ENCODE measurements at places on chromosomes 6 and 20. TPM values are rescaled to one million over a fixed set of nuclear protein-coding genes. Genes with fewer than 3 reads are reported as not detected.

GRCh38 chr20:57707320-57707719 is 2.5 kb downstream of the PMEPA1 start:
- no peak for DNase-seq

DNA sequence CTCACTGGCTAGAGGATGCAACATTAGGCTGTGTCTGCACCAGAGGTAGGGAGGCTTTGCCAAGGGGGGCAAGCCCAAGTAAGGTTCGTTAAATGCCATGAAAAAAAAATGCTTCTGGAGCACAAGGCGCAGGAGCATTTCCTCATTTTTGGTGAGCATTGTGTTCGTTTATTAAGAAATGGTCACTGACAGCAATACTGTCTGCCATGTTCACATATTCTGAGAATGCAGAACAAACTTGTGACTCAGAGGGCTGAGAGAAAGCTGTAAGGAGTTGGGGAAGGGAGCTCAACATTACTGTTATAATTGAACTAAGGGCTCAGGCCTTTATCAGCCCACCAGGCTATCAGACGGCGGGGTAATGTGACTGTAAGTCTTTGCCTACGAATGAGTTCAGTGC is 465.4 kb upstream of the BTBD3 start:
- no peak for DNase-seq

Gene HEY2
- polyA plus RNA-seq, result 8.0 TPM

Gene CASS4
- polyA plus RNA-seq, result 3.4 TPM

DNA sequence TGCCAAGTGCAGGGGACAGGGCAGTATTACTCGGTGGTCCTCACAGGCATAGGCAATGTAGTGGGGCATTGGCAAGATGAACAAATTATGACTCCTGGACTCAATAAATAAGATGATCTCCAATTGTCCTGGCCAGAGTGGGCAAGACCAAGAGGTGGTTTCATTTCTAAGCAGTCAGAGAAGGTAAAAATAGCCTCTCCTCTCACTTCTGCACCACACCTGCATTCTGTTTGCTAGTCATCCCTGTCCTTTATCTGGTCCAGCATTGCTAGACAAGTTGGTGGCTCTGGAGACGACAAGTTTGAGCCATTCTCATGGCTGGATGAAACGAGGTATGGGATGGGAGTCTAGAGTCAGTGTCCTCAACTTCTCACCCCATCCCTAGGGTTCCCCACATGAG is 83.0 kb downstream of the BANF2 start:
- DNase-seq, result no peak

GRCh38 chr20:19589787-19590362 is 168.2 kb upstream of the RIN2 start:
- DNase-seq, result no peak

Gene NOX3
- polyA plus RNA-seq, result 2.1 TPM

DNA sequence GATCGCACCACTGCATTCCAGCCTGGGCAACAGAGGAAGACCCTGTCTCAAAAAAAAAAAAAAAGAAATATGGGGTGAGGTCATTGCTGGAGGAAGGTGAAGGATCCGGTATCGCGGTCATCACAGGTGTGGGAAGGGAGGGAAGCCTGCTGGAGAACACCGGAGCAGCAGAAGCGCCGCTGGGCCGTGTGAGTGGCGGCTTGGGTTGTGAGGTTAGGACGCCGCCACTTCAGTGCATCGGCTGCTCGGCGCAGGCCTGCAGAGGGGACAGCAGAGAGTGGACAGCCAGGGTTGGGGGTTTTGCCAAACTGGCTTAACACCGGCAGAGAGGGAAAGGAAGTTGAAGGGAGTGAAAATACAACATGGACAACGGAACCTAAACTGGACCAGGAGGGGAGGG is 5.4 kb downstream of the TLDC2 start:
- DNase-seq, result no peak

- no peak for DNase-seq
Observed at GRCh38 chr20:12072221-12072953, 154.7 kb downstream of the BTBD3 start.

GRCh38 chr6:93407186-93407585 is 12.2 kb downstream of the EPHA7 start:
- no peak for DNase-seq

Gene ADGRF5
- polyA plus RNA-seq, result 34.2 TPM

Gene PPP1R16B
- polyA plus RNA-seq, result 6.6 TPM

DNA sequence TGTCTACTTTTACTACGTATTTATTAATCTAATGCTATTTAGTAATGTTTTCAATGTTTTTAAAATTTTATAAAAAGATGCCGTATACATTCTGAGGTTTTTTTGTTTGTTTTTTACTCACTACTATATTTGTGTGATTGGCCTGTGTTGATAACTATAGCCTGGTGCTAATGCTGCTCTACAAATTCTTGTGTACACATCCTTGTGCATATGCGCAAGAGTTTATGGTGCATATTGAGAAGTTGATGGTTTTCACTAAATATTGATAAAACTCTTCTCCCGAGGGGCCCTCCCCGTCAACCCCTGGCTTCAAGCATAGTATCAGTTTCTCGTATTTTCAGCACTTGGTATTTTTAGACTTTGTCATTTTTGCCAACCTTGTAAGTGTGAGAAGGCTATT is 59.9 kb downstream of the E2F3 start:
- no peak for DNase-seq

DNA sequence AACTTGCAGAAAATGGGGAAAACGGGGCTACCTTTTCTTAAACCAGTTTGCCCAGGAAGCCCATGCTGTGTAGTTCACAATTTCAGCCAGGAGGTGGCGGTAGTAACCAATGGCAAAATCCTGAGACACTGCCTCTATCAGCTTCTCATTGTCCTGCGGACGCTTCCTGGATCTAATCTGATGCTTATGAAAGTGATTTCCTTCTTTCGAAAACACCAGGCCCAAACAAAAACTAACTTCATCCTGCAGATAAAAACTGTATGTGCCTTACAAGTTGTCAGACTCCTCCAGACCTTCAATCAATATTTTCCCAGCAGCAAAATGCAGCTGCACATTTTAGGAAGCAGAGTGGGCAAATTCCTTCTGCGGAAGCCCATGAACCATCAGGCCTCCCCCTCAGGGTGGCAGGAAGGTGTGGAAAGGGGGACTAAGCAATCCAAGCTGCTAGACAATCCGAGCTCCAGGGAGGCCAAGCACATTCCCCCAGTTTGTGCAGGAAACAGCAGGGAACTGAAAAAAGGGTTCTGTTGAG is 88.5 kb downstream of the LY86 start:
- DNase-seq, result no peak

Gene PBOV1
- 0.03 TPM for polyA plus RNA-seq

Gene PI16
- 2.2 TPM for polyA plus RNA-seq

- no peak for DNase-seq
Observed at GRCh38 chr20:48723308-48724264, 104.2 kb downstream of the PREX1 start.

GRCh38 chr20:21867811-21868210 is 162.3 kb downstream of the PAX1 start:
- DNase-seq, result no peak

GRCh38 chr6:167796192-167796981 is 30.3 kb upstream of the AFDN start:
- no peak for DNase-seq

- no peak for DNase-seq
Observed at GRCh38 chr6:2416128-2416712, 170.8 kb upstream of the GMDS start.

- DNase-seq, result no peak
Observed at GRCh38 chr6:168667428-168667805, 226.4 kb downstream of the SMOC2 start.

- DNase-seq, result no peak
Observed at GRCh38 chr6:36701401-36701991, 3.9 kb downstream of the RAB44 start.

DNA sequence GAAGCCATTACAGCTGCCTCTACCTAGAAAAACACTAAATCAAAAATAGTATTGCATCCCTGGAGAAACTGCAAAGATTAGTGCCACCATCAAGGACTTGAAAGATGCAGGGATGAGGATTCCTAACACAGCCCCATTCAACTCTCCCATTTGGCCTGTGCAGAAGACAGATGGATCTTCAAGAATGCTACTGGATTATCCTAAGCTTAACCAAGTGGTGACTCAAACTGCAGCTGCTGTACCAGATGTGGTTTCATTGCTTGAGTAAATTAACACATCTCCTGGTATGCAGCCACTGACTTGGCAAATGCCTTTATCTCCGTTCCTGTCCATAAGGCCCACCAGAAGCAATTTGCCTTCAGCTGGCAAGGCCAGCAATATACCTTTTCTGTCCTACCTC is 117.4 kb downstream of the TBC1D32 start:
- DNase-seq, result no peak

Gene TDP2
- polyA plus RNA-seq, result 69.3 TPM

DNA sequence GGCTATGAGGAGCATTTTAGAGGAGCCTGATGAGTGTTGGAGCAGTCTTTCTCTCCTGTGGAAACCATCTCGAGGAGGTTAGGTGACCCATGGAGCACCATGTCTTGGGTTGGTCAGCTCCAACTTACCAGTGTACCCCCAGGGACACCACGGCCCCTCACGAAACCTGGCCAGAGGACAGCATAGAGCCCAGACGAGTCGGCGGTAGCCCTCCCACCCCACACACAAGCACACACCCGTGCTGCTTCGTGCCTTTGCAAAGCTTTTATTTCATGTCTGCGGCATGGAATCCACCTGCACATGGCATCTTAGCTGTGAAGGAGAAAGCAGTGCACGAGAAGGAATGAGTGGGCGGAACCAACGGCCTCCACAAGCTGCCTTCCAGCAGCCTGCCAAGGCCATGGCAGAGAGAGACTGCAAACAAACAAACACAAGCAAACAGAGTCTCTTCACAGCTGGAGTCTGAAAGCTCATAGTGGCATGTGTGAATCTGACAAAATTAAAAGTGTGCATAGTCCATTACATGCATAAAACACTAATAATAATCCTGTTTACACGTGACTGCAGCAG is 53.6 kb downstream of the EZR start:
- no peak for DNase-seq

GRCh38 chr20:36467076-36467999 is 74.0 kb upstream of the MYL9 start:
- no peak for DNase-seq

DNA sequence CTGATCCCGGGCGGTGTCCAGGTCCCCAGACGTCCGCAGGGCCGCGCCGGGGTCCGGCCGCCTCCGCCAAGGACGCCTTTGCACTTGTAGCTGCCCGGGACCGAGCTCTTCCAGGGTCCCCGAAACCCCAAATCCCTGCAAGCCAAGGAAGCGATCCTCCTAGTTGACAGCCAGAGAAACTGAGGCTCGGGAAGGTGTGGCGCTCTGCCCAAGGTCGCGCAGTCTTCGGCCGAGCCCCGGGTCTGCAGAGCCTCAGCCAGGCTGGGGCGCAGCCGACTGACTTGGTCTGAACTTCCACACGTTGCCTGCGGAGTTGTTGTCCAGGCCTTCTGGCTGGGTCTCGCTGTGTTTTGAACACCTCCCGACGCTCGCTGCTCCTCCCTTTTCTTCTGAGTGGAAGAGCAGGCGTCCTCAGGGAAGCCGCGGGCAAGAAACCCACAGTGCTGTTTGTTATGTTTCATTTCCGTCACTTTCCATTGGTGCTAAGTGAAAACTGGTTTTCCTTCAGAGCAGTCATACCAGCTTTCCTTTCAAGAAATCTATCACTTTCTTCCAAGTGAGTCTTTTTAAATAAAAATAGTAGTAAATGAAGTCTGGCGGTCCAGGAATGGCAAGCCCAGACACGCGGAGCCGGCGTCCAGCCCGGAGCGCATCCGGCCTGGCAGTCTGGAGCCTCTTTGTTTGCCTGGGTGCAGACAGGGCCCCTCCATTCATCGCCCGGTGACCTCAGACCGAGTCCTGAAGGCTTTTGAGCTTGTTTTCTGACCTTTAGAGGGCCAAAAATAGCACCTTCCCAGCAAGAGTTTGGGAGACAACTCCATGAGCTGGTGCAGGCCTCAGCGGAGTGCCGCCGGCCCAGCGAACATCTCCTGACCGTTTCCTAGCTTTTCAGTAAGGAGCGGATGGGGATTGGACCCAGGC is 698 bp downstream of the FAM210B start:
- no peak for DNase-seq

DNA sequence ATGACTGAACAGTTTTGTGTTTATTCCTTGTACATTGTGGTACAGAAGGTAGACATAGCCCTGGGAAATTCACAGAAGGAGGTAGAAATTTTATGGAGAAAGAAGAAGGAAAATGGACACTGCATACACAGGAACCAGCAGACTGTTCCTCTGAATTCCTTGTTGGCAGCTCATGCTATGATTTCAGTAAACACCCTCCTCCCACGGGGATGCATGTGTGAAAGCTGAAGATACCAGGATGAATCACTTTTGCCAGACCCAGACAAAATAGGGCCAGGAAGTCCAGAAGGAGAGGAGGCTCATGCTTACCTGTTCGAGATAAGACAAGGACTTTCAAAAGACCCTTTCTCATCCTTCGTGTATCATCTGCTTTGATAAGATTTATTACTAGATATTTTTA is 110.3 kb upstream of the GGTLC1 start:
- no peak for DNase-seq

Gene C20orf144
- 0.44 TPM for polyA plus RNA-seq

- DNase-seq, result no peak
Observed at GRCh38 chr6:34958734-34959133, 69.7 kb downstream of the ANKS1A start.

Gene NKAIN4
- polyA plus RNA-seq, result 25.4 TPM

DNA sequence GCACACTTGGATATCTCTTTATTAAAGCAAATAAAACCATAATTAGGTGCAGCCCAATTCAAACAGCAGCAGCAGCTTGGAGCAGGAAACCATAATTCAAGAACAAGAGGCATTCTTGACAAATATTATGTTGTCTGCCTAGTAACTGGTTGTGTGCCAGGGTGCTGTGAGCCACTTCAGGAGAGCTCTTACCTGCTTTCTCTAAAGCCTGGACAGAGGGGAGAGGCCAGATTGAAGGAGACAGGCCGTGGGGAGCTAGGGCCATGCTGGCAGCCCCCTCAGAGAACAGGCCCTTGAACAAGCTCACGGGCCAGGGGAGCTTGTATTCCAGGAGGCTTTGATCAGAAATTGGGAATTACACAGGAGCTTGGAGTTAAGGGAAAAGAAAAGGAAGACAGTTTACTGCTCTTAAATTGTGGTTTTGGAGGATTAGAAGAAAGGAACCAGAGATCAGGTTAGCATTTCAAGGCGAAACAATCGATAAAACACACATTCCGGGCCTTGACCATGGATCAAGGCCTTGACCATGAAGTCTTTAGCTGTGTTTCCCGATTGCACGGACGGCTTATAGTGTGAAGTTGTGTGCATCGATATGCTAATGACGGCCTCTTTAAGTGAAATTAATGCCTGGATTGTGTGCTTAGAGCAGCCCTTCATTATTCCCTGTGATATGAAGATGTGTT is 69.8 kb upstream of the NKX2-2 start:
- DNase-seq, result no peak

DNA sequence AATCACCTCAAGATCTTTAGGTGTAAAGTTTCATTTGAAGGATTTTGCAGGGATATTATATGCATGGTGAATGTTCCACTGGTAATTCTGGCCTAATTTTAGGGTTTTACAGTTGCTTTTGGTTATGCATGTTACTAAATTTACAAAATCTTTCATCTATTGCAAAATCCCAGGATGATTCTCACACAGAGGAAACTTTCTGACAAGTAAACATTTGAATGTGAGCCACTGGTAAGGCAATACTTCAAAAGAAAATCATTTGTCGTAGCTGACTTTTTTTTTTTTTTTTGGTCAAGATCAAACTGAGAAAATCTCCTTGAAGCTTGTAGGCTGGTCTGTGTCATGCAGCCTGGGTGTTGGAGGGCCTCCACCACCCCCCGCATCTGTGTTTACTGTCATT is 141.9 kb upstream of the EXOC2 start:
- DNase-seq, result no peak

Gene VSTM2L
- 2.0 TPM for polyA plus RNA-seq

- no peak for DNase-seq
Observed at GRCh38 chr6:14055541-14055940, 62.0 kb upstream of the CD83 start.

Gene HBS1L
- 65.6 TPM for polyA plus RNA-seq

Gene ANGPT4
- 0.40 TPM for polyA plus RNA-seq

- no peak for DNase-seq
Observed at GRCh38 chr6:9208966-9209365, 773.6 kb upstream of the SLC35B3 start.

Measured in left renal cortex interstitium (tissue), 4 donors.